ENCODE measurements at places on chromosomes 12 and 14. TPM values are rescaled to one million over a fixed set of nuclear protein-coding genes. Genes with fewer than 3 reads are reported as not detected.

Gene GAS2L3
- total RNA-seq, result 0.64 TPM

Gene NFYB
- total RNA-seq, result 9.2 TPM

Gene SCNN1A
- 110 TPM for total RNA-seq

Gene EGLN3
- 56.1 TPM for total RNA-seq

Gene MMP19
- 0.24 TPM for total RNA-seq

Gene HAL
- 0.24 TPM for total RNA-seq

Gene SLC38A6
- 19.3 TPM for total RNA-seq

Gene PLEKHG7
- total RNA-seq, result not detected

Gene ESRRB
- total RNA-seq, result not detected

Gene IL31
- not detected for total RNA-seq

Gene TMEM263
- total RNA-seq, result 16.2 TPM

Gene ALDH1L2
- 19.3 TPM for total RNA-seq

Gene CLEC1B
- not detected for total RNA-seq

Gene KLRD1
- 0.24 TPM for total RNA-seq

Gene PTPRB
- 0.21 TPM for total RNA-seq

Gene PRICKLE1
- 0.43 TPM for total RNA-seq

Gene FAIM2
- total RNA-seq, result not detected

Gene TMEM179
- total RNA-seq, result not detected

Gene KCNK10
- not detected for total RNA-seq

Gene SOX5
- total RNA-seq, result under 0.01 TPM

Gene KLRC1
- not detected for total RNA-seq

Gene TPH2
- total RNA-seq, result not detected

Gene KCNA1
- not detected for total RNA-seq

Gene ATP2B1
- 69.2 TPM for total RNA-seq

Gene TMEM63C
- 1.4 TPM for total RNA-seq

Gene USP44
- 0.96 TPM for total RNA-seq

Gene ASIC1
- 1.1 TPM for total RNA-seq

Gene OR10G2
- not detected for total RNA-seq

Gene SPX
- 9.4 TPM for total RNA-seq

Gene TSPAN31
- total RNA-seq, result 82.2 TPM

Gene PCED1B
- total RNA-seq, result 0.48 TPM

Gene TCTN1
- total RNA-seq, result 11.6 TPM

Gene ERBB3
- total RNA-seq, result 29.6 TPM

Gene NXPH4
- 1.9 TPM for total RNA-seq

Gene CDH24
- 4.3 TPM for total RNA-seq
